ENCODE measurements at places on chromosomes 7 and 10.

GRCh38 chr10:21402606-21403083 is 122.8 kb downstream of the SKIDA1 start:
- no peak for DNase-seq

DNA sequence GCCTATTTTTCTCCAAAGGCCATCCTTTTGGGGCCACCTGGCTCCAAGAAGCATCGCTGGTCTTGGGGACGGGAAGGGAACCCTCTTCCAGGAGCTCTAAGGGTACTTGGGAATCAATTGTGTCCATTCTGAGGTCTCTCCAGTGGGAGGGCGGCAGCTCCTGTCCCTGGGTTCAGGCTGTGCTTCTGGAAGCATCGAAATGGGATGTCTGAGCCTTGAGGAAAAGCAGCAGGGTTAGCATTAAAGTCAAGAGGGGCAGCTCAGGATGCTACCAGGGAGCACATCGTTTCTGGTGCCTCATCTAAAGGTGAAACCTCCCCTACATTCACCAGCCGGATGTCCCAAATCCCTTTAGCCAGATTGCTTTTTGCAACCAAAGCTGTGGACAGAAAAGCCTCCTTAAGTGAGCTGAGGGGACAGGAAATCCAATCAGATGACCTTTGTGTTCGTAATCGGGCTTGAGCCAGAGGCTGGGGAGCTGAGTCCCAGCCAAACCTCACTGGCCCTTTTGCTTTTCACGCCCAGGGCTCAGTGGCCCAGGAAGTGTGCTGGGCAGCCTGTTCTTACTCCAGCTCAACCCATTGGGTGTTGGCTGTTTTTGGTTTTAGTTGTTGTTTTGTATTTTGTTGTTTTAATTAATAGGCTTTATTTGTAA is 88.8 kb upstream of the ANLN start:
- DNase-seq: no peak

DNA sequence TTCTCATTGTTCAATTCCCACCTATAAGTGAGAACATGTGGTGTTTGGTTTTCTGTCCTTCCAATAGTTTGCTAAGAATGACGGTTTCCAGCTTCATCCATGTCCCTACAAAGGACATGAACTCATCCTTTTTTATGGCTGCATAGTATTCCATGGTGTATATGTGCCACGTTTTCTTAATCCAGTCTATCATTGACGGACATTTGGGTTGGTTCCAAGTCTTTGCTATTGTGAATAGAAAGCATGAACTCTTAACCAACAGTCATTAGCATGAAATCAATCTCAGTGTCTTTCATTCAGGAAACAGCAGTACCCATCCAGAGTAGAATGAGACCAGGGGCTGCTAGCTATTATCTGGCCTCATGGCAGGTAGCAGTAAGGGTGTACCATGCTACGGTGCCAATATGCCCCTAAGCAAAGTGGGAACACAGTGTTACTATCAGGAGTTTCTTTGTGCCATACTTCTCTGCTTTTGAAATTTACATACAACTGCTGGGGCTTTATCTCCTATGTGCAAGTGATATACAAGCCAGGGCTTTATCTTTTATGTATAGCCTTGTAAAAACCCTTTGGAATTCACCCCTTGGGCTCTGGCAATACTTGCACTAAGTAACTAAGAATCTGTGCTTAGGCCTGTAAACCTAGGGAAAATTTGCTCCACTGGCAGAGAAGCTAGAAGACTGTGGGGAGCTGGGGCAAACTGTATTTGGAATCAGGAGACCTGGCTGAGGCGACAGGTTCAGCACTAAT is 5.4 kb downstream of the PON2 start:
- DNase-seq: no peak

- DNase-seq: no peak
These were observed 8.5 kb downstream of the CPED1 start for GRCh38 chr7:120996988-120997345.

GRCh38 chr10:49609283-49610113 is 612 bp upstream of the SLC18A3 start:
- no peak for DNase-seq

DNA sequence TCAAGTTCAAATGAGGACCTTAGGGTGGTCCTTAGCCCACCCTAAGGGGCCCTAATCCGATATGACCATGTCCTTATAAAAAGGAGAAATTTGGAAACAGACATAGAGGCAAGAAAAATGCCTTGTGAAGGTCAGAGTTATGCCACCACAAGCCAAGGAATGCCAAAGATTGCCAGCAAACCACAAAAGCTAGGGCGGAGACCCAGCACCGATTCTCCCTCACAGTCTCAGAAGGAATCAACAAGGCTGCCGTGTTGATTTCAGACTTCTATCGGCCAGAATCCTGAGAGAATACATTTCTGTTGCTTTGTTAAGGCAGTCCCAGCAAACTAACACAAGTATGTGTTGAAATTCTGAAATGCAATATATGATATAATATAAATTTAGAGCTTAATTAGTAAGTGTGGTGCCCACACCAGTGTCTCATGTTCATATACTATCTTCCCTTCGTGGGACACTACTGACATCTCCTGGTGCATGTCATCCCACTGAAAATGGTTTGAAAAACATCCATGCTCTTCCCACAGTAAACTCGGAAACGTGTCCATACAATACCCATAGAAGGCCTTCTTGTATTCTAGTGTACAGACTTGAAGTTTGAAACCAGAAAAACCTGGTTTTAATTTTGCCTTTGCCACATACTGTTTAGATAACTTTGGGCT is 349.0 kb downstream of the TNS3 start:
- no peak for DNase-seq

DNA sequence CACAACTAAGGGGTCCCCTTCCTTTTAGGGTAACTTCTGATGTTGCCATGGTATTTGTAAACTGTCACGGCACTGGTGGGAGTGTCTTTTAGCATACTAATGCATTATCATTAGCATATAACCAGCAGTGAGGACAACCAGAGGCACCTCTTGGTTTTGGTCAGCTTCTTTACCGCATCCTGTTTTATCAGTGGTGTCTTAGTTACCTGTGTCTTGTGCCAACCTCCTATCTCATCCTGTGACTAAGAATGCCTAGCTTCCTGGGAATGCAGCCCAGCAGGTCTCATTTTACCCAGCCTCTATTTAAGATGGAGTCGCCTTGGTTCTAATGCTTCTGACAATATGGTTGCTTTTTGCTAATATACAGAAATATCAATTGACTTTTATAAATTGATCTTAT is 54.9 kb downstream of the AHCYL2 start:
- no peak for DNase-seq

- DNase-seq: no peak
These were observed 261.4 kb upstream of the ZWINT start for GRCh38 chr10:56622335-56622973.

DNA sequence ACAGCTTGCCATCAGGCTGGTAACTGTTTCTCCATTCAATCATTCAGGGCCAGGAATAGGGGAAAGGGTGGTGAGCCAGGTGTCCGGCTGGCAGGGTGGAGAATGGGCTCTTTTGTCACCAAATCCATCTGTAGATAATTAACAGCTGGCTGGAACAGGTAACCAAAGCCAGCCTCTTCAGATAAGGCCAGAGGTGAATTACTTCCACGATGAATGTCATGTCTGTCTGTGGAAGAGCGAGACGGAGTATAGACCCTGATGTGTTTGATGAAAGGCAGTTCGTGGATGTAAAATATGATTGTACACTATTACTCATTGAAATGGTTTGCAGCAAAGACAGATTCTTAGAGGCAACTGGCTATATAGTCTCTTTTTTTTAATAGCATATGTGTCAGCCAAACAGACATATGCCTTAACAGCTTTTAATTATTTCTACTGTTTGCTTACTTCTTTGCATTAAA is 149.8 kb downstream of the KLF6 start:
- no peak for DNase-seq

Measured in activated CD8-positive, alpha-beta memory T cell treated with anti-CD3 and anti-CD28 coated beads for 1 hour (primary cell).